ENCODE measurements at places on chromosomes 6 and 20.
A peak's percentile ranks its signal among the peaks of the same experiment; 100 is the strongest.

- no peak for DNase-seq
Observed at GRCh38 chr6:164693944-164694343, 615.5 kb downstream of the C6orf118 start.

DNA sequence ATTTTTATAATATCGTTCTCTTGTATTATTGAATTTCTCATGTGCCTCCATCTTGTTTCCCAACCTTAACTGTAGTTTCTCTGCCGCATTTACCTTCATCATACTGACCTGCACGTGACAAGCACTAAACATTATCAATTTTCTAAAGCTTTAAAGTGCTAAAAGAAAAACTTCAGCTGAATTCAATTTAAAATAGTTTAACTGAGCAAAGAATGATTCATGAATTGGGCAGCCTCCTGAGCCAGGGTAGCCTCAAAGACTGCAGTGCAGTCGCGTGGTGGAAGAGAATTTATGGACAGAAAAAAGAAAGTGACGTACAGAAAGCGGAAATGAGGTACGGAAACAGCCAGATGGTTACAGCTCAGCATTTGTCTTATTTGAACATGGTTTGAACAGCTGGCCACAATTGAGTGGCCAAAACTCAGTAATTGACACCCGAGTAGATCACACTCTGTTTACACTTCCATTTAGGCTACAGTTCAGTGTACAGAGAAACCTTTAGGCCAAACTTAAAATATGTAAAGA, 4.2 kb upstream of the ZDHHC14 start:
- no peak for DNase-seq

DNA sequence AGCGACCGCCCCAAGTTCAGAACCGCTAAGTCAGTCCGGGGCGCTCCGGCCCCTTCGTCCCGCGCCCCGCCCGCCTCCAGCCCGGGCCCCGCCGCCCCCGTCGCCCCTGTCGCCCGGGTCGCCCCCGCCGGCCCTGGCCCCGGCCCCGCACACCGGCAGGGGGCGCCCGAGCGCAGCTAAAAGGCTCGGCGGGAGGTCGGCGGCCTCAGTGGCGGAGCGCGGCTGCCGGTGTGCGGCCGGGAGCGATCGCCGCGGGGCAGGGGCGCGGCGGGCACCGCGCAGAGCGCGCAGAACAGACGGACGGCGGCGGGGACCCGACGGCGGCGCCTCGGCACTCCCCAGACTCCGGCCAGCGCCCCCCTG, at the start of gene FNDC1:
Gene FNDC1, plus strand, starts transcription at position 208 of the 363 bp plus-strand sequence. CDS start 197 bp downstream, outside the sequence.
- DNase-seq = no peak

- DNase-seq = no peak
Observed at GRCh38 chr6:36171573-36171972, 25.0 kb upstream of the BRPF3 start.

GRCh38 chr6:152461556-152461955, 175.6 kb downstream of the SYNE1 start:
- no peak for DNase-seq

- DNase-seq = no peak
Observed at GRCh38 chr6:21527731-21528130, 65.8 kb upstream of the SOX4 start.

DNA sequence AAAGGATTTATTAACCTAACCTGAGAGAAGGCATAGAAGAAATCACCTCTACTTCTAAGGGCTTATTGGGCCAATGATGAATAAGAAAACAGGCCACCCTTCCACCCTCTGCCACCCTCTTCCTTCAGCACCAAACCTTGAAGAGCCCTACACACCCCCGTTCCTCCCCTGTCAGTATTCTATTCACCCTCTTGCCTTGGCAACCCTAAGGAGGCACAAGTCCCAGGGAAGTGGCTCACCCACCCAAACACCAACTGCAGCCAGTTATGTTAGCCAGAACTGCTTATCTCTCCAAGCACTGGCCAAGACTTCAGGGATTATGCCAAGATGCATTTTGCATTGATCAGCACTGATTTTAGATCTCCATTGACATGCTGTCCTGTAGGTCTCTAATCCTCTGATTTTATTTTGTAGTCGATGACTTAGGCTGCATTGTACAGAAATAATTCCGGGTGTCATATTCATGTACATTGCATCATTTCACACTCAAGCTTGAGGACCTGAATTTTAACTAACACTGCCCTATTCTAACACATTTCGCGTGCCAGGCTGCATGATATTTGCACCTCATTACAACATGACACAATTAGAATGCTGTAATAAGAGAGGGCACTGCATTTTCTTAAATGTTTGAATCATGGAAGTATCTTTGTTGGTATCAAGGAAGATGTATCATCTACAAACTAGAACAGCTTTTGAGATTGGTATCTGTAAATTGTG, 15.7 kb downstream of the CNKSR3 start:
- no peak for DNase-seq

- DNase-seq = no peak
Observed at GRCh38 chr6:165721356-165721755, 58.3 kb upstream of the PDE10A start.

DNA sequence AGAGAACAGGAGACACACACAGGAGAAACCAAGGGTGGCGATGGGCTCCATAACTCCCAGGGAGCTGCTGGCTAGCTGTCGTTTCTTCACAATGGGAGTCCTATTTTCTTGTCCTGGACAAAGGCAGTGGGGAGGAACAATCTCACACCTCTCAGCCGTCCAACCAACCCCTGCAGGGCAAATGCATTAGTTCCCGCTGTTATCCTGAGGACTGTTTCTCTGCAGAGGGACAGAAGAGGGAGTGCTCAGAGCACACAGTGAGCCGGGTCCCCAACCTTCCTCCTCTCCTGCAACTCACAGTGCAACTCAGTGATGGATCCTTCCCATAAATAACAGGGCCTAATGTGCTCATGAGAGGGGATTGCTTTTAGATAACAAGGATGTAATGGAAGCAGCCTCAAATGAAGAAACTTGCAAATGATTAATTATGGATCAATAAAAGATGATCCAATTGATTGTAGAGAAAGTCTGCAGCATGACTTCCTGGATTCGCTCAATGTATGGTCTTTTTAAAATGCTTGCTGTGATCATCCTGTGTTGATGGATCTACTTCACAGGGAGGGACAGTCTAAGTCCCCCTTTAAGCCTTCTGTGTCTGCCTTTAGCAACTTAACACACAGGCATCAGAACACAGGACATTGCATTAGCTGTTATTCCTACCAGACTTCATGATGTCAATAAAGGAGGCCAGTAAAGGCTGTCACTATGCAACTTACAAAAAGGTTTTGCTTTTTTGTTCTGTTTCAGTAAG, 453.4 kb upstream of the AGPAT4 start:
- DNase-seq = no peak

DNA sequence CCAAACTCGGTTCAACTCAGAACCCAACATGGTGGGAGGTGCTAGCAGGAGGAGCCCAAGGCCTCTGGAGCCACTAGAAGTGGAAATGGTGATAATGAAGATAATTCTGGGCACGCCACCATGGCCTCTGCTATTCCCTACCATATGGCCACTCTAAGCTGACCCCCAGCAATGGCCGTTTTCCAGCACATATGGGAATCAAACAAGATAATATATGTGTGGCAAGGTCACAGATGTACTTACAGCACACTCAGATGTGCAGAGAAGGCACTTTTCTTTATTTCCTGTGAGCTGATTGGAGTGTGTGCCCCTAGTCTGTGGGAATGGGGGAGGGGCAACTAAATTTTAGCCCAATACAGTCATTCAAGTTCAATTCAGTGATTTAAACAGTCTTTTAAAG, 153.4 kb upstream of the LRFN2 start:
- no peak for DNase-seq

DNA sequence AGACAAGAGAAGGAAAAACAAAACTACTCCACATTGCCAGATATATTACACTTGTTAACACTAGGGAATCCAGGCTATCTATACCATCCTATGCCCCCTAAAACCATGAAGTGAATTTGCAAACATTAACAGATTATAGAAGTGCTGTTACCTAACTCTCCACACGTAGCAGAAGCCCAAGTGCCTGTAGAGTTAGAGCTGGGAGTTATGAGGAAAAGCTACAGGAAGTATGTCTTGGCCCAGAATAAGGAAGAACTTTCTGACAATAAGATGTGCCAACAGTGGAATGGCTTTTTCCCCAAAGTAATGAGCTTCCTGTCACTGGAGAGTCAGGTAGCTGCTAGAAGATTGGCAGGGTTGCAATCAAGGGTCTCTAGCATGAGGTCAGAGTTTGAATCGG, 32.5 kb downstream of the ADGRG6 start:
- DNase-seq = no peak

- DNase-seq = no peak
Observed at GRCh38 chr6:139135578-139136545, 982 bp downstream of the HECA start.

DNA sequence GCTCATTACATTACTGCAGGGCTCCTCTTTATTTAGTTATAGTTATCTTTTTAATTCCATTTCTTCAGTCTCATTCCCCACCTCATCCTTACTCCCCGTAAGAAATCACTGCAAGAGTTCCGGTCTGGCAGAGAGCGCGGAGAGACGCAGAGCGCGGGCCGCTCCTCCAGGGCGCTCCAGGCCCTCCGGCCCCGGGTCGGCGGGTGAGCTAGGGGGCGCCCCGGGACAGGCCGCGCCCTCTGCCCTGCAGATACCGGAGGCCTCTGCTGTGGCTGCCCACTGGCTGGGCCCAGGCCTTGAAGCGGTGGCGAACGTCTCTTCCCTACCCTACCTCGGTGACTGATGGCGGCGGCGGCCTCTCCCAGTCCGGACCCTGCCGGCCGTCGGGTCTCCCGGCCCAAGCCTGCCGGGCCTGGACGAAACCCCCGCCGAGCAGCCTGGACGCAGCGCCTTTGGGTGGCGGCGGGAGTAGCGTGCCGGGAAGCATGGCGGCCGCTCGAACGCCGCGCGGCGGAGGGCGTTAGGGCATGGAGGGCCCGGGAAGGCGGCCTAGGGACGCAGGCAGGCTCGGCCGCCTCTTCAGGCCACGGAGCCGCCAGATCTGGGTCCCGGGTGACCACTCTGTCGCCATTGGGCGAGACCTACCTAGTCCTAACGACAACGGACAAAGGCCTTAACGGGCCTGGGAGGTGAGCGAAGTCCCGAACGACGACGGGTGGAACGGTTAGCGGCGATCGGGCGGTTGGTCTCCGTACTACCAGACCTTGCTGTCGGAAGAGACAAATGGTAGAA, 16.4 kb upstream of the HMGN4 start:
- DNase-seq = peak; percentile 39
